ENCODE measurements at places on chromosomes 16 and 17.

GRCh38 chr16:12637002-12637401, 166.7 kb downstream of the CPPED1 start:
- H3K4me3 ChIP-seq, result no peak overlapping the region
- H3K27ac ChIP-seq, result no peak overlapping the region
- no peaks in the 10 kb centered on the region for H3K36me3 ChIP-seq
- H3K27me3 ChIP-seq, result peaks cover 13% of the 10 kb centered on the region

GRCh38 chr17:57288773-57289121, 32.4 kb downstream of the MSI2 start:
- H3K4me3 ChIP-seq, result no peak overlapping the region
- no peak for DNase-seq
- peaks cover 35% of the 10 kb centered on the region for H3K36me3 ChIP-seq
- peaks cover 46% of the 10 kb centered on the region for H3K4me1 ChIP-seq
- H3K27me3 ChIP-seq, result no peaks in the 10 kb centered on the region

- peaks cover 90% of the 10 kb centered on the region for H3K36me3 ChIP-seq
- H3K27ac ChIP-seq, result peak overlapping the region; percentile 90
- DNase-seq, result no peak
- H3K4me1 ChIP-seq, result peaks cover 17% of the 10 kb centered on the region
Measured at GRCh38 chr17:83091257-83092141, 12.1 kb downstream of the METRNL start.

GRCh38 chr17:50180111-50180510, 14.3 kb downstream of the SGCA start:
- no peak for DNase-seq
- no peak overlapping the region for H3K4me3 ChIP-seq
- H3K27ac ChIP-seq, result no peak overlapping the region
- H3K36me3 ChIP-seq, result peaks cover 8% of the 10 kb centered on the region
- H3K27me3 ChIP-seq, result peaks cover 18% of the 10 kb centered on the region

GRCh38 chr16:82638095-82638798, 11.5 kb downstream of the CDH13 start:
- peaks cover 8% of the 10 kb centered on the region for H3K27me3 ChIP-seq
- no peak overlapping the region for H3K27ac ChIP-seq
- H3K4me1 ChIP-seq, result peaks cover 8% of the 10 kb centered on the region
- no peak overlapping the region for H3K4me3 ChIP-seq
- H3K36me3 ChIP-seq, result no peaks in the 10 kb centered on the region
- DNase-seq, result no peak

DNA sequence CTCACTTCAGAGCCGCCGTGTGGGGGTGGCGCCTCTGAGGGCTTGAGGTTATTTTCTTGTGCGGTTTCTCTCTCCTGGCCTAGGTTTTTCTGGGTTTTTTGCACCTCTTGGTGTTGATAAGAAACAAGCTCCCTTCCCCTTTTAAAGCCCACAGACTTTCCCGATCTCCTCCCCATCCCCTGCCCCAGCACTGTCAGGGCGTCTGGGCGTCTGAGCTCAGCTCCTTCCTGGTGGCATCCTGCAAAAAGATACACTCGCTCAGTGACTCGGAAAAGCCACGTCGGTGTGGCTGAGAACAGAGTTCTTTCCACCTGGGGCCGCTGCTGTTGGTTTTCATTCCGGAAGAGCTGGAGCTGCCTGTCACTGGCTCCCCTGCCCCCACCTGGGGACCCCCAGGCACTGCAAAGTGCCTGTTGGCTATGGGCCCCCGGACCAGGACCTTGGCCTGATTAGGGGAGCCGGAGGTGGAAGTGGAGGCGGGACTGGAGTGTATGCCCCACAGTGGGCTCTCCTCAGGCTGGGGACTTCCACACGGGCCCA, 14.5 kb downstream of the BAIAP2 start:
- peaks cover 22% of the 10 kb centered on the region for H3K36me3 ChIP-seq
- H3K27me3 ChIP-seq, result no peaks in the 10 kb centered on the region
- H3K27ac ChIP-seq, result peak overlapping the region; percentile 72
- no peak for DNase-seq
- peaks cover 18% of the 10 kb centered on the region for H3K4me1 ChIP-seq

- H3K27me3 ChIP-seq, result no peaks in the 10 kb centered on the region
- H3K4me3 ChIP-seq, result no peak overlapping the region
- H3K36me3 ChIP-seq, result peaks cover 36% of the 10 kb centered on the region
- H3K4me1 ChIP-seq, result peaks cover 12% of the 10 kb centered on the region
Measured at GRCh38 chr17:29102046-29102445, 59.1 kb downstream of the PIPOX start.

GRCh38 chr16:79272141-79272577, 328.4 kb downstream of the MAF start:
- peak; percentile 50 for DNase-seq
- no peaks in the 10 kb centered on the region for H3K27me3 ChIP-seq
- peaks cover 12% of the 10 kb centered on the region for H3K36me3 ChIP-seq
- peaks cover 65% of the 10 kb centered on the region for H3K4me1 ChIP-seq

DNA sequence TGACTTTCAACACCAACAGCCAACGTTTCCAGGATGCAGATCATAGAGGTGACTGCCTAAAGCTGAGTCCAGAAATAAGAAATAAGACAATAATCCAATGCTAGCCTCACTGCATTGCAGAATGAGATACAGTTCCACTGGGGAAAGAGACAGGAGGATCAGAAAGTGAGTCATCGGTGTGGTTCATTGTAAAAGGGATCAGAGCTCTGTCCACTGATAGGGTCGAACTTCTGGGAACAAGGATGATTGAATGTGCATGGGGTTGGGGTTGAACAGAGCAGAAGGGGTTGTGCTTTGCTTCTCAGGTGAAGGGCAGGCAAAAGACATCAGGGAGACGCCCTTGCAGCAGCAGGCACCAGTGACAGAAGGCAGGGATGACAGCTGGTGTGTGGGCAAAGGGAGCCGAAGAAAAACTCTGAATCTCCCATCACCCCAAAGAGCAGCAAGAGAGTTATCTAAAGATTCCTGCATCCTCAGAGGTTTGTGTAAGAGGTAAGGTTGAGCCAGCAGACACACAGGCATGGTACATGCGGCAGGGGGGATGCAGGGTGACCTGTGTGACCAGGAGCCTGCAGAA, 16.4 kb downstream of the CLEC10A start:
- H3K27me3 ChIP-seq, result peaks cover 21% of the 10 kb centered on the region
- no peak for DNase-seq
- H3K4me3 ChIP-seq, result no peak overlapping the region
- peaks cover 4% of the 10 kb centered on the region for H3K36me3 ChIP-seq
- no peaks in the 10 kb centered on the region for H3K4me1 ChIP-seq

GRCh38 chr17:28575126-28575795, 1.4 kb downstream of the ALDOC start:
- no peak for DNase-seq
- H3K36me3 ChIP-seq, result peaks cover 10% of the 10 kb centered on the region
- no peak overlapping the region for H3K27ac ChIP-seq
- no peaks in the 10 kb centered on the region for H3K27me3 ChIP-seq

GRCh38 chr17:63474586-63475460, 2.0 kb upstream of the ACE start:
- no peaks in the 10 kb centered on the region for H3K36me3 ChIP-seq
- peaks cover 9% of the 10 kb centered on the region for H3K4me1 ChIP-seq
- H3K4me3 ChIP-seq, result peak overlapping the region; percentile 45
- peak overlapping the region; percentile 70 for H3K27ac ChIP-seq
- H3K27me3 ChIP-seq, result peaks cover 37% of the 10 kb centered on the region
- no peak for DNase-seq

DNA sequence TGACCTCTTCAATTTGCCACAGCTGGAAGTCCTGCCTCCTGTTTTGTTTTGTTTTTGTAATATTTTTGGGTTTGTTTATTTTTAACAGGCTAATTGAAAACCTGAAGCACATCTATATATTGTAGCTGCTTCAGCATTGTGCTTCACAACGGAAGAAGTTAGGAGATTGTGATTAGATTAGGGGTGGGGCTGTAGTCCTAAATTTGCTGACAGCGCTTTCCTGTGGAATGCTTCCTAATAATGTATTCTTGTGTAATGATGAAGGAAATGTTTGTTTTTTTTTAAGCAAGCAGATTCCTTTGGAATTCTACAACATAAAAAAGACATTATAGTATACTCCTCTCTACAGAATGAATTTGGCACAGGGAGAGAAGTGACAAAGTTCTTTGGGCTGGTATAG, 70.1 kb downstream of the NLK start:
- H3K4me3 ChIP-seq, result no peak overlapping the region
- no peak overlapping the region for H3K27ac ChIP-seq
- peaks cover 2% of the 10 kb centered on the region for H3K36me3 ChIP-seq
- H3K27me3 ChIP-seq, result no peaks in the 10 kb centered on the region
- DNase-seq, result no peak

DNA sequence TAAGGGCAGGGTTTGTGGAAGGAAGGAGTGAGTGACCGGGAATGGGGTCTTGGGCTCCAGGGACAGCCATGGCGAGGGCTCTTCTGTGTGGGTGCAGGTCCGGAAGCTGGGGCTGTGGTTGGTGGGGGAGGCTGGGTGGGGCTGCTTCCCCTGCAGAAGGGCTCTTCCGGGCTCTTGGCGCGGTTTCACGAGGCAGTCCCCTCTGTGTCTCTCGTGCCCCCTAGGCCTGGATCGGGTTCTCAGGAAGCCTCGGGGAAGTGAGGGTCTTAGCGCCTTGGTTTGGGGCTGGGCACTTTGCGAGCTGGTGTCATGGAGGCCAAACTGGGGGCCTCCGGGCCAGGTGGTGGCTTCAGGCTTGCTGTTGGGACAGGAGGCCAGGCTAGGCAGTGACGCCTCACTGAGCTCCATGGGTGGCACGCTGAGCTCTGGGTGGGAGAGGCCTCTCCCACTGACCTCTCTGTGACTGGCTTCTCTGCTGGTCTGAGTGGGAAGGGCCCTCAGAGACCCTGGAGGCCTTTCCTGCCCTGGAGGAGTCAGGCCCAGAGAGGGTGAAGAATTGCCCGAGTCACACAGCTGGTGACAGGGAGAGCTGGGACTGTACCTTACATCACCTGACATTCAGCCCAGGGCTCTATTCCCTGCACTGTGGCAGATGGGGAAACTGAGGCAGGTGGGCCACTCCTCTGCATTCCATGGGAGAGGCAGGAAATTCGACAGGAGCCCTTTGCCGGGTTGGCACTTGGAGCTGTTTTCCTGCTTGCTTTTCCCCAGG, 8.2 kb downstream of the ADCY7 start:
- peak; percentile 37 for DNase-seq
- peaks cover 87% of the 10 kb centered on the region for H3K4me1 ChIP-seq
- no peaks in the 10 kb centered on the region for H3K27me3 ChIP-seq

DNA sequence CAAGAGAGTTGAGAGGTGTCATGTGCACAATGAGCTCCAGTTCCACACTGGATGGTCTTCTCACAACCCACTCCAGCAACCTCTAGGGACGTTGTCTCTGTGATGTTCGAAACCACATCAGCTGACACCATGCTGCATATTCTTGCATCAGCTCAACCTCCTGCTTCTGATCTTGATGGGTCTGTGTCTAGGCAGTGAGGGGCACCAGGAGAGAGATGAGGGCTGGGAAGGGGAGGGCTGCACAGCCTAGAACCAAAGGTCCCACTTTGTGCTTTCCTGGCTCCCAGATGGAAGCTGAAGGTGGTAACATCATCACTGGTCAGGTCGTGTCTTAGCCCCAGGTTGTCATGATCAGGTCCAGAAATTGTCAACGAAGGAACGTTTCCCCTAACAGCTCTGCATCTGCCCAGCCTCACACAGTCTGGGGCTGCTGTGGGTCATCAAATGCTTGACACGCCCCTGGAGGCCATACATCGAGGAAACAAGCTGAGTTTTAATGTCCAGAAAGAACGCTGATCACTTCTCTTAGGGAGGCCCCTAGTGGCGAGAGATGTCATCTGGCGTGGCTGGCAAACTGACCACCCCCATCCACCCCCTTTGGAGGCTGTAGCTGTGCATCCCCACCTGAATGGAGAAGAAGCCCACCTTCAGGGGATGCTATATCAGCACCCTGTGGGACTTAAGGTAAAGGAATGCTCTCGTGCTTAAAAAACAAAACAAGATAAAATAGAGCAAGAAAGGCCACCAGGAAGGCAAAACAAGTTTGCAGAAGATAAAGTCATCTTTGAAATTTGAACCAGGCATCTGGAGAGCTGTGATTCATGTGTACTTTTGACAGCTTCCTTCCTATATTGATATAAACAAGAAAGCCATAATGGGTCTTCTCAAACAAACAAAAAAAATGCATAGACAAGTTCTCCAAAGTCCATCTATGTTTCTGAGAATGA, 58.3 kb downstream of the WIPI1 start:
- H3K4me1 ChIP-seq, result peaks cover 17% of the 10 kb centered on the region
- H3K36me3 ChIP-seq, result peaks cover 6% of the 10 kb centered on the region
- peak; percentile 17 for DNase-seq
- H3K4me3 ChIP-seq, result peak overlapping the region; percentile 22

GRCh38 chr17:77444984-77445759, 304.4 kb downstream of the SEC14L1 start:
- H3K27me3 ChIP-seq, result no peaks in the 10 kb centered on the region
- H3K27ac ChIP-seq, result peak overlapping the region; percentile 94
- peak overlapping the region; percentile 82 for H3K4me3 ChIP-seq
- DNase-seq, result peak; percentile 82
- H3K36me3 ChIP-seq, result peaks cover 44% of the 10 kb centered on the region

GRCh38 chr17:247767-248166, 66.3 kb upstream of the DOC2B start:
- H3K4me1 ChIP-seq, result peaks cover 6% of the 10 kb centered on the region
- peak overlapping the region; percentile 74 for H3K27ac ChIP-seq
- H3K36me3 ChIP-seq, result no peaks in the 10 kb centered on the region

GRCh38 chr17:55391244-55391757, 30.3 kb downstream of the MMD start:
- H3K36me3 ChIP-seq, result peaks cover 4% of the 10 kb centered on the region
- no peaks in the 10 kb centered on the region for H3K27me3 ChIP-seq
- H3K27ac ChIP-seq, result no peak overlapping the region
- H3K4me3 ChIP-seq, result no peak overlapping the region
- peaks cover 4% of the 10 kb centered on the region for H3K4me1 ChIP-seq

DNA sequence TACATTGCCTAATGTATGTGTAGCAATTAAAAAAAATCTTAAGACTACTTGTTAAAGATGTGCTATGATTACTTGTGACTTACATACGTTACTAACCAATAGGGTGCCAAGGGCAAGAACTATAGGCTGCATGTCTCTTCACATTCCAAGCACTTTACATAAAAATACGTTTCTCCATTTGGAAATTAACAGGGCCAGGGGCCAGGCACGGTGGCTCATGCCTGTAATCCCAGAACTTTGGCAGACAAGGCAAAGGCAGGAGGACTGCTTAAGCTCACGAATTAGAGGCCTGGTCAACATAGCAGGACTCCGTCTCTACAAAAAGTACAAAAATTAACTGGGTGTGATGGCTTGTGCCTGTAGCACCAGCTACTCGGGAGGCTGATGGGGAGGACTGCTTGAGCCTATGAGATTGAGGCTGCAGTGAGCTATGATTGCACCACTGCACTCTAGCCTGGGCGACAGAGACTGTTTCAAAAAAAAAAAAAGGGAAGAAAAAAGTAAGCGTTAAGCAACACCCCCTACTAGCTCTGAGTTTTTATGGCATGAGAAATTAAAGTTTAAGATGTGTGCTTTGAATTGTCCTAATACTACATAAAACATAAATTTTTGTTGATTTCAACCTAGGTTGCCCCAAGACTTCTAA, 12.3 kb downstream of the PSMD12 start:
- no peak overlapping the region for H3K27ac ChIP-seq
- H3K4me3 ChIP-seq, result no peak overlapping the region
- DNase-seq, result no peak
- H3K36me3 ChIP-seq, result peaks cover 95% of the 10 kb centered on the region

GRCh38 chr17:72863526-72864211, 228.8 kb downstream of the SLC39A11 start:
- no peak overlapping the region for H3K4me3 ChIP-seq
- H3K27me3 ChIP-seq, result no peaks in the 10 kb centered on the region
- H3K4me1 ChIP-seq, result peaks cover 7% of the 10 kb centered on the region
- no peak overlapping the region for H3K27ac ChIP-seq

GRCh38 chr17:78278139-78278741, 46.8 kb downstream of the TMEM235 start:
- no peak overlapping the region for H3K27ac ChIP-seq
- H3K4me3 ChIP-seq, result no peak overlapping the region
- no peak for DNase-seq

- no peaks in the 10 kb centered on the region for H3K4me1 ChIP-seq
- no peak overlapping the region for H3K4me3 ChIP-seq
- DNase-seq, result no peak
Measured at GRCh38 chr16:22874394-22874793, 60.4 kb downstream of the HS3ST2 start.
